ENCODE measurements at places on chromosomes 7 and 10.

- DNase-seq, result no peak
Observed at GRCh38 chr10:23610626-23611307, 171.9 kb downstream of the OTUD1 start.

DNA sequence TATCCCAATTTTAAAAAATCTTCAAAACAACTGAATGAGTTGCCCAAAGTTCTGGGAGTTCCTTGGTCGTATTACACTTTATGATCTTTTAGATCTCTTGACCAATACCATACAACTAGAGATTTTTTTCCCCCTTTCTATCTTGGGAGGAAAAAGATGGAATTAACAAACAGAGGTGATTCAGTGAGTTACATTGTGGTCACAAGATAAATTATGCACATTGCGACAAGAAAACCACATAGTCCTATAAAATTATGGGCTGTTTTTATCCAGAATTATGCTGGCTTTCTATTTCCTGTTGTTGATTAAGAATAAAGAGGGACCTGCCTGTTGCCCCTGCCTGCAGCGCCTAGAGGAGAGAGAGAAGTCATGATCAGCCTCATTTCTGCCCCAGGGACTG lies 8.2 kb upstream of the SGPL1 start:
- DNase-seq, result peak; percentile 30

DNA sequence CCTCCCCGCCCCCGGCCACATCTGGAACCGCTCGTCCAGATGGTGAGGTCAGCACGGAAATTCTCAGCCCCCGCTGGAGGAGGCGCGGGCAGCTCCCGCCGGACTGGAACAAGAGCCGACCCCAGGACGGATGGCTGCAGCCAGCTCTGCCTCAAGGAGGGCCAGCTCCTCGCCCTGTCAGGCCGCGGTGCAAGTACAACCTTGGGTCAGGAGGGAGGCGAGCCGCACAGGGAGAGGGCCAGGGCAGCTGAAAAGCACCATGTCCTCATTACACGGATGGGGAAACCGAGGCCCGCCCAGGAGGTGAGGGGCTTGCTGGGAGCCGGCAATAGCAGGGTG lies 3.8 kb upstream of the GRIFIN start:
- no peak for DNase-seq

DNA sequence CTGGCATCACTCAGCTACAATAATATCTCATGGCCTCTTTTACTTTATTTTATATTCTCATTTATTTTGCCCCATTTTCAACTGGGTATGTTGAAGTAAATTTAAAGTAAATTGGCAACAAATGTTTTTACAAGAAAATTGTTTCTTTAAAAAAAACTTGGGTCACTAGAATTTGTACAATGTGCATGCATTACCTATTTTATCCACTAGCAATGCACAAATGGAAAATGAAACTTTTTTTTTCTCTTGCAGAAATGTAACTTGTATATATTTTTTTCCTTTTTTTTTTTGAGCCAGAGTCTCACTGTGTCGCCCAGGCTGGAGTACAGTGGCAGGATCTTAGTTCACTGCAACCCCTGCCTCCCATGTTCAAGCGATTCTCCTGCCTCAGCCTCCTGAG lies 10.3 kb upstream of the H2AZ2 start:
- DNase-seq, result peak; percentile 48

DNA sequence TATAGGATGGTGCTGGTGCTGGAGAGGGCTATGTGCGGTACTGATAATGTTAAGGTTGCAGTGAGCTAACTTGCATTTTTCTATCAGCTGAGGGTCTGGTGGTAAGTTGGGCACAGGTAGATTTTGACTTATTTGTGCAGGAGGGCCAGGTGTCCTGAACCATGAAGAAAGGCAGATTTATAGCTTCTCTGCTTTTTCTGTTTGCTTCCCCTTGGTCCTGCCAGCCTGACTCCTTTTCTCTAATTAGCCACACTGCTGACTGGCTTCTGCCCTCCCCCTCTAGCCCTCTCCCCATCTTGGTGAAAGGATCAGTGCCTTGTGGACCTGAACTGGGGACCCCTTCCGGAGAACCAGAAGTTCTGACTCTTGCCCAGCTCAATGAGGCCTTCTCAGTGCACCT lies 40.8 kb upstream of the STEAP4 start:
- DNase-seq, result no peak

DNA sequence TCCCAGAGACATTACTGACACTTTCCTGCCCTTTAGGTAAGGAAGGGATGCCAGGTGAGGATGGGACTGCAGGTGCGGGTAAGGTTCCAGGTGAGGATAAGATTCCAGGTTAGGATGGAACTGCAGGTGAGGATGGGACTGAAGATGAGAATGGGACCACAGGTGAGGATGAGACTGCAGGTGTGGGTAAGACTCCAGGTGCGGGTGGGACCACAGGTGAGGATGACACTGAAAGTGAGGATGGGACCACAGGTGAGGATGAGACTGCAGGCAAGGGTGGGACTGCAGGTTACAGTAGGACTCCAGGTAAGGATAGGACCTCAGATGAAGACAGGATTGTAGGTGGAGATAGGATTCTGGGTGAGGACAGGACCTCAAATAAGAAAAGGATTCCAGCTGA lies 322.3 kb downstream of the WDR37 start:
- DNase-seq, result no peak

All from common myeloid progenitor, CD34-positive (primary cell).